ENCODE measurements at places on chromosomes 2 and 18.

DNA sequence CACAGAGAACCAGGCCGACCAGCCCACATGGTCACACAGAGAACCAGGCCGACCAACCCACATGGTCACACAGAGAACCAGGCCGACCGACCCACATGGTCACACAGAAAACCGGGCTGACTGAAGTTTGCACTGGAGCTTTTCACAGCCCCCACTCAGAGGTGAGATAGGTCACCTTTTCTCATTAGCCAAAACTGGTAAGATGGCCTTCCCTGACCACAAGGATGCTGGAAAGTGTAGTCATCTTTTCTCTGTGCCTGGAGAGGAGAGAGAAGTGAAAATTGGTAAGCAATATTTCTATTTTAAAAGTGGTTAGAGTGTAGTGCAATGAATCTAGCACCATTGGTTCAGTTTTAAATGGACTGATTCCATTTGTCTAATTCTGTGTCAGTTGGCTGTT is 247.1 kb downstream of the NEDD4L start:
- no peak for DNase-seq

DNA sequence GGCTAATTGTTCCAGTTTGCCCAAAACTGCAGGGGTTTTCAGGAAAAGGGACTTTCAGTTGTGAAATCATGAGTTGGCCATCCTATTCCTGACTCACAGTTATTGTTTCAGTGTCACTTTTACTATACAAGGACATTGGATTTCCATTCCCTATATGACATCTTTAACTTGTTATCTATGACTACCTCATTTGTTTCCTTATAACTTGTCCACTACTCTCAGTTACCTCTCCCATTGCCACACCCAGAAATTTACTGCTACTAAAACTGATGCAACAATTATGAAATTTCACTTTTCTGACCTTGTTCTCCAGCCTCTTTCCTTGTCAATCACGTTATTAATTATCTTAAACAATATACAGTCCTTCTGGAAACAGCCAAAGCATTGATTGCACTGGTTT is 116.5 kb upstream of the ZNF804A start:
- DNase-seq, result no peak

DNA sequence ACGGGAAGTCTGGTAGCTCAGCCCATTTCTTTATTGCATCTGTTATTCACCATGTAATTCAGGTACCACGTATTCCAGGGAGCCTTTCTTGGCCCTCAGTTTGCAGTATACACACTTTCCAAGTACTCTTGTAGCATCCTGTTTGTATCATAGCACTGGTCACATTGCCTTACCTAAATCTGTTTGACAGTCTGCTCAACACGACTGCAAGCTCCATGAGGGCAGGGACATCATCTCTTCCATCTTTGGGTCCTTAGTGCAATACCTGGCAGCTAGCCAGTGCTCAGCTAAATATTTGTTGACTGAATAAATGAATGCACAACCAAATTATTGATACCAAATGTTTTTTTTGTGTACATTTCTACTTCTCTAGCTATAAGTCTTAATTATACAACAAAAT is 11.2 kb upstream of the IL18R1 start:
- DNase-seq, result no peak

GRCh38 chr2:190860985-190861680 is 19.5 kb upstream of the GLS start:
- DNase-seq, result peak; percentile 81

Data from myocyte (in vitro differentiated cells).